ENCODE measurements at places on chromosomes 12 and 14. TPM values are rescaled to one million over a fixed set of nuclear protein-coding genes. Genes with fewer than 3 reads are reported as not detected.

DNA sequence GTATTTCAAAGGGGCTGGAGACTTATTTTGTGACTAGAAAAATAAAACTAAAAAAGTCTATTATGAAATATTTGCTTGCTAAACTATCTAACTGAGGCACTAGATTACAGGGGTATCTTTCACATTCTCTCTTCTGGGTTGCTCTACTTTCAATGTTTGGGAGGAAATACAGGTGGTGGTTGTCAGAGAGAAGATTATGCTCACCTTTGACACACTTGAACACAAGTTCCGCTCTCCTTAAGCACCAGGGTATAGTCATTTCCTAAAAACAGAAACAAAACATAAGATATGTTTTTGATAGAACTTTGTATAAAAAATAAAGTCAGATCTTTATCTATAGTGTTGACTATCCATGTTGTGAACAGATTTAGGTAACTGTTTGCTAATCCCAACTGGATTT is 45.4 kb upstream of the FGF6 start:
- H3K27ac ChIP-seq: no peak overlapping the region
- DNase-seq: no peak
- H3K4me3 ChIP-seq: no peak overlapping the region
- H3K4me1 ChIP-seq: peaks cover 23% of the 10 kb centered on the region
- peaks cover 10% of the 10 kb centered on the region for H3K36me3 ChIP-seq

DNA sequence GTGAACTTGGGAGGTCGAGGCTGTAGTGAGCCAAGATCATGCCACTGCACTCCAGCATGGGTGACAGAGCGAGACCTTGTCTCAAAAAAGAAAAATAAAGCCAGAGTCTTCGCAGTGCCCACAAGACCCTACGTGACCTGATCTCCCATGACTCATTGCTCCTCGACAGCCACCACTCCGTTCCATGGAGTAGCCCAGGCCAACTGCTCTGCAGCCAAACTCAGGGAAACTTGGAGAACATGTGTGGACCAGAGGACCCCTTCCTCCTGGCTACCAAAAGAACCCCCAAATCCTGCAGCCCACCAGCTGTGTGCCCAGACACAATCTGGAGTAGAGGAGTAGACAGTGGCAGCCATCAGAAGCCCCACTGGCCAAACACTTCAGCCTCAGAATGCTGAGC is 32.1 kb upstream of the PPP2R5C start:
- H3K36me3 ChIP-seq: no peaks in the 10 kb centered on the region
- H3K27ac ChIP-seq: no peak overlapping the region
- no peak overlapping the region for H3K4me3 ChIP-seq
- no peak for DNase-seq
- peaks cover 26% of the 10 kb centered on the region for H3K4me1 ChIP-seq

The TMPRSS12 gene
- total RNA-seq: not detected

GRCh38 chr12:65715961-65716360 is 108.3 kb upstream of the HMGA2 start:
- H3K27me3 ChIP-seq: no peaks in the 10 kb centered on the region
- H3K36me3 ChIP-seq: no peaks in the 10 kb centered on the region
- peaks cover 11% of the 10 kb centered on the region for H3K4me1 ChIP-seq
- no peak overlapping the region for H3K4me3 ChIP-seq
- no peak overlapping the region for H3K27ac ChIP-seq
- no peak for DNase-seq

DNA sequence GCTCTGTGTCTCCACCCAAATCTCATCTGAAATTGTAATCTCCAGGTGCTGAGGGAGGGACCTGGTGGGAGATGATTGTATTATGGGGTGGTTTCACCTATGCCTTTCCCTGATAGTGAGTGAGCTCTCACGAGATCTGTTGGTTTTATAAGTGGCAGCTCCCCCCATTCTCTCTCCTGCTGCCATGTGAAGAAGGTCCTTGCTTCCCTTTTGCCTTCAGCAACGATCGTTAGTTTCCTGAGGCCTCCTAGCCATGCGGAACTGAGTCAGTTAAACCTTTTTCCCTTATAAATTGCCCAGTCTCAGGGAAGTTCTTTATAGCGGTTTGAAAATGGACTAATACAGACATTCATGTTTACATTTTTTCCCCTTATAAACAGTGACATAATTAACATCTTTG is 36.1 kb downstream of the PELI2 start:
- H3K36me3 ChIP-seq: no peaks in the 10 kb centered on the region
- DNase-seq: no peak
- peaks cover 15% of the 10 kb centered on the region for H3K4me1 ChIP-seq
- no peak overlapping the region for H3K4me3 ChIP-seq

DNA sequence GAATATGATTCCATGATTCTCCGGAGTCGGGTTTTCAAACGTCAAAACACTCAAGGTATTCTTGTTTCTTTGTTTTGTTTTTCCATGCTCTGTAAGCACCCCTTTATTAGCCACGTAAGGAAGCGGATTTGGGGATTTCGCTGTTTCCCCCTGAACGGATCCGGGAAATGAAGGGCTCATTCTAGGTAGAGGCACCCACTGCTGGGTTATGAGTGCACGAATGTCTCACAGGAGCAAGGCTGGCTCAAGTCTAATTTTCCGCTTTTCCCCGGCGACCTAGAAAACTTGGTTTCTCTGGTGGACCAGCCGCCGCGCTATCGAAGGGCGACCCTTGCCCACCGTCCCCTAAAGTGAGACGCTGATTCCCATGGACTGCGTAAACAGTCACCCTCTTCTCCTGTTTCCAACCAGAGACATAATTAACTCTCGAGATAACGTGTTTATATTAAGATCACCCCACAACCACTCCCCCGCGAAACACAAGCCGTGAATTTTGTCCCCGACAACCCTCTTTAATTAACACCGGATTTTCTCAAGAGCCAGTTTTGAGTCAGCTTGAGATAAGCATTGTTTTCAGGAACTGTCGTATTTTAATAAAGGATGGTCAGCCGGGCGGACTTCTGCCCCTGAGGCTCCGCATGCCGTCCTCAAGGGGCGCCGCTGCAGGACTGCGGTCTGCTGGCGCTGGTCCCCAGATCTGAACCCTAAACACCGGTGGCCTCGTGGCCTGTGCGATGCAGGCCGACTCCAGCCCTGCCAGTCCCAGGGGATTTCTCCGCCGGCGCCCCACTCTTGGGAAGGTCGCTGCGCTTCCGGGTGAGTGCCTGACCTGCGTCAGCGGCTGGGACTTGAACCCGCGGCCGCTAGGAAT is 515 bp upstream of the ABCC9 start:
- H3K4me1 ChIP-seq: peaks cover 19% of the 10 kb centered on the region
- no peak overlapping the region for H3K27ac ChIP-seq
- DNase-seq: peak; percentile 71
- H3K27me3 ChIP-seq: peaks cover 52% of the 10 kb centered on the region
- H3K36me3 ChIP-seq: no peaks in the 10 kb centered on the region
- H3K4me3 ChIP-seq: peak overlapping the region; percentile 88
